ENCODE measurements at places on chromosomes 16 and 17.

DNA sequence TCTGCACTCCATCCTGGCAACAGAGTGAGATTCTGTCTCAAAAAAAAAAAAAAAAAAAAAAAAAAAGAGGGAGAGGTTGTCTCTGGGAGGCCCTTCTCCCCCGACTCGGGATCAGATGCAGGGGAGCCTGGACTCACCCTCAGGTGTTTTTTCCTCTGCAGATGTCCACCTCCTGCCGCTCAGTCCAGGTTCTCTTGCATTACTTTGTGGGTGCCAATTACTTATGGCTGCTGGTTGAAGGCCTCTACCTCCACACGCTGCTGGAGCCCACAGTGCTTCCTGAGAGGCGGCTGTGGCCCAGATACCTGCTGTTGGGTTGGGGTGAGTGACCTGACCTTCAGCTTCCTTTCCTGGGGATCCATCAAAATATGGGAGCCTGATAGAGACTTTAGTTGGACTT lies 34.1 kb downstream of the GLP2R start:
- DNase-seq = no peak

- DNase-seq = no peak
Observed at GRCh38 chr17:71765437-71765836, 355.4 kb upstream of the SOX9 start.

DNA sequence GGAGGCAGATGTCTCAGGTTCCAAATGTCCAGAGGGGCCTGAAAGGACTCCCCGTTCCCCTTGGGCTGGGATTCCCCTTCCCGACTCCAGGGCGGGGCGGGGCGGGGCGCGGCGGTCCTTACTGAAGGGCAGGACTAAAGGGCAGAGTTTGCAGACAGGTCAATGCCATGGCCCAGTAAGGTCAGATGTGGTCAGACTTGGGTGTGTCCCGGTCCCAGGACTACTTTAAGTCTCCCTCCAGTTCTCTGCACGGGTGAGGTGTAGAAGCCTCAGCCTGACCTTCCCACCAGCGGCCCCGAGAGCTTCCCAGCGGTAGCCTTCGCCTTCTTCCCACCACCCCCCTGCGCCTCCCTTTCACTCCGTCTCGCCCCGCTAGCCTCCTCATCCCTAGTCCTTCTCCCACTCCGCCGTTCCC lies 532 bp downstream of the KDM6B start:
- peak; percentile 69 for DNase-seq

DNA sequence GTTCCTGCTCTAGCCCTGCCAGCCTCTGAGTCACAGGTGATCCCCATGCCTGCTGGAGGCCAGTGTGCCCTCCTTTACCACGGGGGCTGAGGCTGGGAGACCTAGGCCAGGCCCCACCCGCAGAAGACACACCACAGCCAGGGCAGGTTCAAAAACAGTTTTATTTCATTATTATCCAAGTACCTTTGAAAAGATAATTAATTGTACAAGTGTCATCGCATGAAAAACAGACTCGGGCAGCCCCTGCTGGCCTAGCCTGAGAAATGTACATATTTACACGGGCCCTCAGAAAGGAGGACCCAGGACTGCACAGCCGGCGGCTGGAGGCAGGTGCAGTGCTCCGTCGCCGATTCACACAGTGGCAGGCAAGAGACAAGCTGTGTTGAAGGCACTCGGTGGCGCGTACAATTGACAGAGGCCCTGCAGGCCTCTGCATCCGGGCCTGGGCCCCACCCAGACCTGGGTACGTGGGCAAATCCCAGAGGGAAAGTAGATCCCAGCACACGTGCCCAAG lies 4.4 kb downstream of the PDIA2 start:
- DNase-seq = no peak

DNA sequence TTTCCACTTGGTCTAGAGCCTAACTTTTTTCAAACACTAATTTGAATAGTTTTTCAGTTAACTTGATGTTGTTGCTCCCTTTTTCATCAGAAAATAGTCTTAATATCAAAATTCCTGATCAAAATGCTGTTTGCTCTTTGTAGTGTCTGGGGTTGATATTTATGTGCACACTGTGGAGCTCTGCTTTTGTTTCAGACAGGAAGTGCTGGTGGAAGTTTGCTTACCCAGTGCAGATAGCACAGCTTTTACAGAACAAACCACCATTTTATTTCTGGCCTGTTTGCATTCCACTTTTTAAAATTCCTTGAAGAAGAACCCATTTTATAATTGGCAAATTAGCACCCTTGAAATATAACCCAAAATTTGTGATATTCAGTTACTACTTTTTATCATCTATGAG lies 125.4 kb downstream of the MRTFB start:
- no peak for DNase-seq

- no peak for DNase-seq
Observed at GRCh38 chr16:31082368-31083045, 6.2 kb downstream of the PRSS53 start.

GRCh38 chr17:5804251-5804650 lies 219.9 kb upstream of the NLRP1 start:
- DNase-seq = no peak

GRCh38 chr17:55340686-55341085 lies 75.9 kb downstream of the HLF start:
- DNase-seq = no peak

- peak; percentile 62 for DNase-seq
Observed at GRCh38 chr17:34420254-34420766, 57.3 kb upstream of the CCL1 start.

- no peak for DNase-seq
Observed at GRCh38 chr17:80782536-80783427, 208.9 kb upstream of the CHMP6 start.

DNA sequence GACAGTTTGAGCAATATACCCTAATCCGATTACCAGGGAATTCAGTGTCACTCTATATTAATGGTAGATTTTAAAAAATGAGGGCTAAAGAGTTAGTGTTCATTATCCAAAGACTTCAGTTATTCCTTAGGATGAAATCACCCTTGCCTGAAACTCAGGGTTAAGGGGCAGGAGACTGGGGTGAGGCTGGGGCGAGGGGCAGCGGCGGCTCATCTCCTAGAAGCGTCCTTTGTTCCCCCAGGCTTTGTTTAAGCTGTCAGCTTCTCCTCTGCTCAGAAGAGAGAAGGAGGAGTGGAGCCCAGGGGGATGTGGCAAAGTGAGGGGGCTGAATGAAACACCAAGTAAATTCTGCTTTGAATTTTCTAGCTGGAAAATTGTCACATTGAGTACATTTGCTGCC lies 117.7 kb upstream of the ELAC2 start:
- DNase-seq = no peak

GRCh38 chr16:85334718-85335583 lies 222.7 kb upstream of the CIBAR2 start:
- no peak for DNase-seq

GRCh38 chr16:56013962-56014552 lies 138.9 kb upstream of the CES5A start:
- DNase-seq = peak; percentile 1

GRCh38 chr16:22380529-22380928 lies 6.1 kb upstream of the CDR2 start:
- no peak for DNase-seq

GRCh38 chr16:24838554-24839266 lies 7.1 kb upstream of the SLC5A11 start:
- no peak for DNase-seq

DNA sequence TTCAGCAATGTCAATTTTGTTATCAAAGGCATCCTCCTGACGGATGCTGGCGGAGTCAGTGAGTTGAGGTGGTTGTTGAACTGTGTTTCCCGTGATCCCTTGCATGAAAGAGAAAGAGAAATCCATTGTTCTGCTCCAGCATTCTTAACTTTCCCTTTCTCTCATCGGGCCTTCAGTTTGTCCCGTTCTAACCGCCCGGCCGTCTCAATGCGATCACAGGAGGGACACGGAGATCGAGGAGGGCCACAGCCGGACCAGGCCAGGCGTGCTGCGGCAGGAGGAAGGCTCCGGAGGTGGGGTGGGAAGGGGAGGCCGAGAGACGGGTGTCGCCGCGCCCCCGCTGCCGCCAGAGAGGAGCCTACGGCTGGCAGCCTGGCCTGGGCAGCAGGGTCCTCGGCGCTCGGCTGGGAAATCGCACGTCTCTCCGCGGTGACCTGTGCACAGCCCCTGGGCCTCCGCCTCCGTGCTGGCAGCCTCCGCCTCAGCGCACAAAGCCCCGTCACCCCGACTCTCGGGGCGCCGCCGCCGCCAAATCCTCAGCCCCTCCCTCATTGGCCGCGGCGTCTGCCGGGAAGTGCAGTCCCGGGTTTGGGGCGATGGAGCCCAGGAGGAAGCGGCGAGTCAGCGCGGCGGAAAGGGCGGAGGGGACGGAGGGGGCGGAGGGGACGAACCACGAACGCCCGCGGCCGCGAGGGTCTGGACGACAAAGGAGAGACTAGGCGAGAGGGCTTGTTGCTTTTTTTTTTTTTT lies 38.1 kb downstream of the SOST start:
- peak; percentile 61 for DNase-seq

- no peak for DNase-seq
Observed at GRCh38 chr17:5730373-5730772, 146.1 kb upstream of the NLRP1 start.

DNA sequence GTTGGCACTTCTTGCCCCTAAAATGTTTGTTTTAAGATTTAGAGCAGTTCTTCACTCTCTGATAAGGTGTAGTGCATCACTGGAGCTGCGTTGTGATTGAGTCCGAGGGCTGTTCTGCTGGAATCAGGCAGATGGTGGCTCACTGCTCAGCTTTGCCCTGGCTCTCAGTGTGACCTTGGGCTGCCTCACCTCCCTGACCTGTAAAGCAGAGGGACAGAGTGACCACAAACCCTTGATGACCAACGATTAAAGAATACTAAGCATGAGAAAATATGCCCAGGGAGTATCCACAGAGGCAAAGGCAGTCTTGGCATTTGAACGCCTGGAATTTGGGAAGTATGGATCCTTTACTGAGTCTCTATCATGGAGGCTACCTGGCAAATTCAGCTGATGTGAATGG lies 18.1 kb downstream of the CMIP start:
- no peak for DNase-seq

DNA sequence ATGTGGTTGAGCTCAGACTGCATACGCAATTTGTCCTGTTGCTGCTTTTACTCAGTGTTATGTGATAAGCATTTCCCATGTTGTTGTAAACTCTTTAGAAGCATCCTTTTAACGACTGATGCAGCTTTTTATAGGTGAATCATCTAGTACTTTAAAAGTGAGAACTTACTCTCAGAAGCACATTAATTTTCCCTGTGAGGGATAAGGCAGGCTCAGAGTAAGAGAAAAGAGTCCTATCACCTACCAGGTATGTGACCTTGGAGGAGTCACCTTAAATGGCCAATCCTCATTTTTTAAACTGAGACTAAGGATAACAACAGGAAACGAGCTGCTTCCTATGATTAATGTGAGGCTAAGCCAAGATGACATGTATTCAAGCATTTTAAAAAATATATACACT lies 34.4 kb upstream of the GAN start:
- DNase-seq = no peak

- DNase-seq = no peak
Observed at GRCh38 chr16:46923513-46924295, 39.5 kb downstream of the GPT2 start.

DNA sequence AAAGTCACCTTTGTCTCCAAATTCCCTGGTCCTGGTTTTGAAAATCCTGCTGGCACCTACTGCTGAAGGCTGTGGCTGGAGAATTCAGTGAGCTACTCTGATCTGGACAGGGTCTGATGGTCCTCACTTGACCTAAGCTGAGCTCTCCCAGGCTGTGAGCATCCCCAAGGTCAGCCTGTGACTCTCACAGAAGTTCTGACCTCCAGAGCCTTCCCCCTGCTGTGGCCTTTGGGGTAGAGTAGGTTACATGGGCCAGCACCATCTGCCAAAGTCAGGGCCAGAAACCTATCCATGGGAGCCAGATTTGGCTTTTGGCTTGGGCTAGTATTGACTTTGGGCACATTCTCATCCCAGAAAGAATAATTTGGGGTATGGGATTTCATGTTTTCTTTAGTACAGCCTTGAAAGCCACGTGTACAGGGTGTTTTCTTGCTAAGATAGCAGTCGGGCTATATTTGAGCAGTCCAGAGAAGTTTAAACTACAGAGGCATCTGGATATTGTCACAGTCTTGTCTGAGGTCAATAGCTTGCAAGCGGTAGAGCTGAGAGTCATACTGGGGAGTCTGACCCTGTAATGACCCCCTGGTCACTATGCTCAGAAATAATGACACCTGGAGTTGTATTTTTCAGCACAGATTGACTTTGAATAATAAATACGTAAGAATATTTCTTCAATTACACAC lies 6.2 kb upstream of the AGRP start:
- DNase-seq = no peak

DNA sequence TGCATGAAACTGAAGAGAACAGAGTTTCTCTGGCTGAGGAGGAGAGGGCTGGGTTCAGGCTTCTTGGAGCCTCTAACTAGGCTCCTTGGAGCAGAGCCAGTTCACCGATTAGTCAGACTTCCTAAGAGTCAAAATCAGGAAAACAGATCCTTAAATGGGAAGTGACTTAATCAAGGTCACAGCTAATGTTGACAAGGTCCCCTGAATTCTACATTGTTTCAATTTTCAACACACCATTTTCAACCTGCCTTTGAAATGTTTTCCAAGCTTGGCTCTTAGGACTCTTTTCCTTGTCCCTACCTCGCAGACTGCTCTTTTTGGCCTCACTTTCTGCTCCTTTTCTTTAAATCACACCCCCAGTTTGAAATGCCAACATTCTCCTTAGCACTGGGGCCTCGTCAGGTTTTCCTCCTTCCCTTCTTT lies 16.3 kb downstream of the MYL4 start:
- DNase-seq = no peak

DNA sequence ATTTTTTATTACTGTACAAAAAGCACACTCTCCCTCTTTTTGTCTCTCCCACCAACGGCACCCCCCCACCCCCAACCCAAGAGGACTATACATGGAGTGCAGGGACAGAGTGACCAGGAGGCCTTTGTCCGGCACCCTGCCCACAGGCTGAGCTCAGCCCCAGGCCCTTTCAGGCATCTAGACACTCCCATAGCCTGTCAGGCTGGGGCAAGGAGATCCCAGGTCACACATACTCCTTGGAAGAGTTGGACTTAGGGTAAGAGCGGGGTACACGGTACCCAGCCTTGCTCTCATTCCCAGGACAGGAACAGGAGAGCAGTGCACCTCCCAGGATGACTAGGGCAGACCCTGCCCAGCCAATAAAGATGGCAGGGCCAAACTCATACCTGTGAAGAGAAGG lies 2.1 kb downstream of the CLDN7 start:
- no peak for DNase-seq

DNA sequence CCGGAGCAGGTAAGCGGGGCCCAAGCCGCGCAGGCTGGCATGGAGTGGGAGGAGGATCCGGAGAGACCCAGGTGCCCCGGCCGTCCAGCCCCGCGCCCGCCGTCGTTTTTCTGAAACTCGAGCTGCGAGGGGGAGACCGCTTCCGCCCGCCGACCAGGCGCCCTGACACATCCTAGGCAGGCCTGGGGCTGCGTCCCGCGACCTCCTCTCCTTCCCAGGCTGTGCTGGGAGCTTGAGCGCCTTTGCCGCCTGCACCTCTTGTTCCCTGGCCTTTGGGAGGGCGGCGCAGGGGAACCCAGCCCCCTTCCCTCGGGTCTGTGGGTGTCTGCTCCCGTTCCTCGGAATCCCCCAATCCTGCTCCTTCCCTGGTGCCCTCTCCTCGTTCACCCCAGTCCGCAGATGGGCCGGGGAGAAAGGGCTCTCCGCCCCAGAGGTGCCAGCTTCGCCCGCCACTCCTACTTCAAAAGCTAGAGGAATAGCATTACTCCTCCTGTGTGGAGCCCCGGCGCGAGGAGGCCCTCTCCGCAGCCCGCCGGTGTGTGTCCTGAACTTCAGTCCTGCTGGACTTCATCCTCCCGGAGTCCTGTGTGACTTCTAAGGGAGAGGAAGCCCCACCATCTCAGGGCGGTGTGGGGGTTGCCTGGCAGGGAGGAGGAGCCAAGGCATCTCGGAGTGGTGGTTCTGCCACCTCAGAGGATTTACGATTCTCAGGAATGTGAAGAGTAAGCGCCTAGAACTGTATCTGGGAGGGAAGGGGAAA lies 1.0 kb downstream of the NHERF1 start:
- DNase-seq = peak; percentile 42

All from T-helper 1 cell (primary cell).